ENCODE measurements at places on chromosomes 12 and 14. TPM values are rescaled to one million over a fixed set of nuclear protein-coding genes. Genes with fewer than 3 reads are reported as not detected.

DNA sequence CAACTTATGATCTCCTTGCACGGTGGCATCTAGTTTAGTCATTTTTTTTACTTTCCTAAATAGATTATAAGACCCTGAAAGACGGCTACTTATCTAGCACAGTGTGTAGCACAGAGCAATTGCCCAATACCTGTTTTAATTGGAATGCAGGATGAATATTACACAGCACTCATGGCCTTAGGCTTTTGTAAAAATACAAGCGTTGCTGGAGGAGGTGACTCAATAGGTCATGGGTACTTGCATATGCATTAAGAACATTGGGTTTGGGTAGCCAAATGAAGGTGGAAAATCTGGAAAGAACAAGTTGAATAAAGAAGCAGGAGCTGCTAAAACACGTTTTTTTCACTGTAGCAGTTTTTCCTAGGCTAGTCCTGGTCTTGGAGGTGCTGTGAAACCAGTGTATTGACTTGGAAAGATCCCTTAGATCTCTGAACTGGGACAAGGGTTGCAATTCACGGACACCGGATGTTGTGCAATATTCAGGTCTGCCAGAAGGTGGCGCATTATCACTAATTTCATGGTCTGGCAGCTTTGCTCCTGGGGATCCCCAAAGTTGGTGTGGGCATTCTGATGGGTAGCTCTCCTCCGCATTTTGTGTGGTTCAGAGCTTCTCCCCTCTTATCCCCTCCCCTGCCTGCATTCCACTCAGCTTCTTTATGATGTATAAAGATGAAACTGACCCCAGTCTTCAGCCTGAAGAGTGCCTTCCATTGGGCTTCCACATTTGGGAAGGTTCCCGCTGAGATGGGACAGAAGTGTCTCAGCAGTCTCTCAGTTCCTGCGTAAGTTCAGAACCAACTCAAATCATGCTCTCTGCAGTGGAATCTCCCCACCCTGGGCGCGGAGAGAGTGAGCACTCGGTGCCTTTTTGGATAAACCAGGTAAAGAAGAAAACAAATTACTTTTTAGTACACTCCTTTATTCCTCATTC is 278.3 kb downstream of the NRXN3 start:
- no peak for DNase-seq

DNA sequence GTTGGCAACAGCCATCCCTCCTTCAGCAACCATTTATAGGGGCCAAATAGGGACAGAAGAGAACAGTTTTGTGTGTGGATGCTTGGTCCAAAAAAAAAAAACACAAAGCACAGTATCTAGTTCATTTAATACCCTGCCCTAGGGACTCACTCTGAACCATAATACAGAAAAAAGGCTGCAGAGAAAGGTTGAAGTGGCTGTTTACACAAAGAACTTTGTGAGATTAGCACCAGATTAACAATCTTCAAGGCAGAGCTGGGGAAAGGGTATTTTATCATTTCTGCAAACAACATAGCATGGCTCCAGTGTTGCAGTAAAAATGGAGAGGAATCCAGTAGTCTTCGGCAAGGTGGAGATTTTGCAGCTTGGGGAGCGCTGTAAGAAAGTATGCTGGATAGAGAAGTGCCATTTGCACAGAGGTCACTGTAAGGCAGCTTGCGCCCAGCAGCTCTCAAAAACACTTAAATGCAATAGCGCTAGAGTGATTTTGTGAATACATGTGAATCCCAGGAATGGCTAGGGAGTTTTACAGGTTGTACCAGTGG is 124.2 kb upstream of the PLEKHA5 start:
- DNase-seq: no peak

ENDOU gene
- polyA plus RNA-seq: 0.10 TPM

C12orf50 gene
- not detected for polyA plus RNA-seq

DNA sequence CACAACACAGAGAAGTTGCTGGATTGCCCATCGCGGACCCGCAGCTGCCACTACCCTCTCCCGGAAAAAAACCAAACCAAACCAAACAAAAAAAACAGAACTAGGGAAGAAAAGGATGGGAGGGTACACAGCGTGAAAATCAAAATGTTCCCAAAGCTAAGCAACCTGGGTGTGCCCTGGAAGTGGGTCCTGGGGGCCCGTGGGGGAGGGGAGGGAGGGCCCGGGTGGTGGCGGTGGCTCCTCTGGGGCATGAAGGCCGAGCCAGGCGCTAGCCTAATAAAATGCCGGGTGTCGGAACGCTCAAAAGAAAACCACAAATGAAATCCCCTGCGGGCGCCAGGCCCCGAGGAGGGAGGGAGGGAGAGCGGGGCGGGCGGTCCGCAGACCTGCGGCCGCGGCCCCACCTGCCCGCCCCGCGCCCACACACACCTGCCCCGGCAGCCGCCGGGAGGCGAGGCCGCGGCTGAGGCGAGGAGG is 787 bp downstream of the HECTD4 start:
- no peak for DNase-seq

GRCh38 chr14:75806352-75806832 is 145.3 kb downstream of the TTLL5 start:
- DNase-seq: no peak

KRT75 gene
- polyA plus RNA-seq: not detected

TAS2R20 gene
- polyA plus RNA-seq: 0.62 TPM

DNA sequence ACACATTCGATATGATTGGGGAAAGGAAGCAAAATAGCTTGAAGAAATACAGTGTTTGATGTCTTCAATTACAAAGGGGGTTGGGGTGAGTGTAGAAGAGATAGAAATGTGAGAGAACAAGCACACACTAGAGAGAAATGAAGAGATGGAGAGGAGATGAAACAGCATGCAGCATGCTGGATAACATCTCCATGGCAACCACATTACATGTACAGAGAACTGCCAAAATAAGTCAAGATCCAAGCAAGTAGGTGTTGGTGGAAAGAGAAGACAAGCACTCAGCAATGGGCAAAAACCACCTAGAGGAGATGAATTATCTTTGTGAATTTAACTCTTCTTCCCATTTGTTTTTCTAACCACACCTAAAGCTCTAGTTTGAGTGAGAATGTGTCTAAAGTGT is 289.8 kb downstream of the GRIN2B start:
- no peak for DNase-seq

NDUFA12 gene
- 188 TPM for polyA plus RNA-seq

DNA sequence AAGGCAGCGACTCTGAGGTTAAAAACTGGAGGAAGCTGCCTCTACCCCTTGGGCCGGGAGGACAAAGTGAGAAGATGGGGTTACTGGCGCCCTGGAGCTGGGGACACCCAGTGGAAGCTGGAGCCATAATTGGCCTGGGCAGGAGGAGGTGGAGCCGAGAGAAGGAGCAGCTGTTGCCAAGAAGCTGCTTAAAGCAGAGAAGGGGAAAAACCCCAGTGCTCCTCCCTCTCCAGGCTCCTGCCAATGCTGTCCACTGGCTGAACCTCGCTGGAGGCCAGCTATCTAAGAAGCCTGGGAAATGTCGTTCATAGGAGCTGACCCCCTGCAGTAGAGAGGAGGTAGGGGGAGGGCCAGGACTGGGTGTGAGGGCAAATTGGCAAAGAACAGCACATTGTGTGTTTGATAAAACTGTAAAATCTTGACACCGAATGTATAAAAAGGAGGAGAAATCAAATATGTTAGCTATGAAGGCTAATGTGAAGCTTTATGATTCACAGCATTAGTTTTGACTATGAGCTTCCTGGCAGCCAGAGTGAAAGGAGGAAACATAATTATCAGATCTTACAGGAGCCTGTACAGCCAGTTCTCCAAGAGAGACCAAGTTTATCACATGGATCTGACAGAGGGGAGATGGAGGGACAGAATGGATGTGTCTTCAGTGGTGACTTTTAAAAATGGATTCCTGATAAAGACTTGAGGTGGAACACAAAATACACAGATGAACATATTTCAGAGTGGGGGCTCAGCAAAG is 9.5 kb downstream of the HHIPL1 start:
- peak; percentile 46 for DNase-seq

GUCY2C gene
- not detected for polyA plus RNA-seq

DNA sequence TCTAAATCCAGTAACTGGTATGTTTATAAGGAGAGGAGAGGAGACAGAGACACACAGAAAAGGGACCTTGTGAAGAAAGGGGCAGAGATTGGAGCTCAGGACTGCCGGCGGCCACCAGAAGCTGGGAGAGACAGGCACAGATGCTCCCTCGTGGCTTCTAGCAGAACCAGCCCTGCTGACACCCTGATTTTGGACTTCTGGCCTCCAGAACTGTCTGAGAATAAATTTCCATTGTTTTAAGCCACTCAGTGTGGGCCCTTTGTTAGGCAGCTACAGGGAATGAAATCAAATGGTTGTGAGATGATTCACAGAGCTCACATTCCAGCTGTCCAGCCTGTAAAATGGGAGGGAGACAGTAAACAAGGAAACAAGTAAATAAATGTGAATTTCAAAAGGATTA is 47.6 kb downstream of the TMEM132C start:
- DNase-seq: no peak

Data from AG04450 (cell line).